IMR-90 (cell line): ENCODE measurements at places on chromosomes 4 and X. TPM values are rescaled to one million over a fixed set of nuclear protein-coding genes. Genes with fewer than 3 reads are reported as not detected.

Gene MAGED4B
- 31.7 and 35.5 TPM in 2 replicates for total RNA-seq

Gene HOPX
- total RNA-seq = 1.3 and 1.7 TPM in 2 replicates

Gene UCP1
- total RNA-seq = not detected in 2 replicates

Gene PRDX4
- 194 and 226 TPM in 2 replicates for total RNA-seq
